ENCODE measurements at places on chromosomes 6 and 20.

DNA sequence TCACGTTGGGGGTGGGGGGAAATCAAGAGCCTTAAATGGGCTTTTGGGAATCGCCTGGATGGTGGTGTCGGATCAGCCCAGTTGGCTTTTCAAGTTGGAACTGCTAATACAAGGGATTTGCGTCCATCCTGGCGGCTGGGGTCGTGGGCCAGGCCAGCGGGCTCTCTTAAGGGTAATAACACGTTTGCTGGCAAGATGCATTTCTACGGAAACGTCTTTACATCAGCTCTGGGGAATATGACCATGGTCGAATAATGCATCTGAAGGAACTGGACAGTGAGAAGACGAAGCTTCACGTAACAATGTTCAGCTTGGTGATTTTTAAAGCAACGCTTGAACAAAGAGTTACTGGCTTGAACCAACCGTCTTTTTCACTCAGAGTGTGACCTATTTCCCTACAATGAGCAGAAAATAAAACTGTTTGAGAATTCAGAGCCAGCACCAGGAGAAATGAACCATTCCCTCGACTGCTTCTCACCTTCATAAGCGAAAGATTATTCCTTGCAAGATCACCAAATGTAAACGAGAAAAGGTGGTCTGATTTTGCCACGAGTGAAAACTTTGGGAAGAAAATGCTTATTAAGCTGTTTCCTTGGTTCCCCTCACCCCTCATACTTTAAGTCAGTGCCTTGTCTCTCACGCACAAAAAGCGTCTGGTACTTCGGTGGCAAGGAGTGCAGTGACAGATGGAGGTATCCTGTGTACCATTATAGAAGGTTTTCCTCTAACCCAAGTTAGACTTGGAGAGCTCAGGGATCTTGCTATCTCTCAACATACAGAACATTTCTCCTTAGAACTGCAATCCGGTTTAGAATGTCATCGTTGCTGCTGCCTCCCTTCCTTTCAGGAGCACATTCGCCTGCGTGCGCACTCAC lies 1.4 kb upstream of the MARCKS start:
- DNase-seq = no peak

GRCh38 chr20:399182-399707 lies 8.9 kb upstream of the RBCK1 start:
- DNase-seq = no peak

- no peak for DNase-seq
Measured at GRCh38 chr6:125393449-125393858, 91.7 kb upstream of the HDDC2 start.

- no peak for DNase-seq
Measured at GRCh38 chr6:31651602-31652191, 764 bp downstream of the BAG6 start.

DNA sequence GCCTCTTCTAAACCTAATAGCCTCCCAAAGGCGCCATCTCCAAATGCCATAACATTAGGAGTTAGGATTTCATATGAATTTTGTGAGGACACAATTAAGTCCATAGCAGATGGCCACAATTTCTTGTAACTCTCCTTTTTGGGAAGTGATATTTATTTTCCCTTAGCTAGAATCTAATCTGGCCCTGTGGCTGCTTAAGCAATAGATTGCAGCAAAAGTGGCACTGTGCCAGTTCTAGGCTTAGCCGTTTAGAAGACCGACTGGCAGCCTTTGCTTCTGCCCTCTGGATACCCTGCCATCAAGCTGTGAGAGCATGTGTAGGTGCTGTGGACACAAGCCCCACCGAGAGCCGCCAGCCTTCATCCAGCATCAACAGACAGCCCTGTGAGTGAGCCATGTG lies 15.9 kb upstream of the ADGB start:
- DNase-seq = no peak

DNA sequence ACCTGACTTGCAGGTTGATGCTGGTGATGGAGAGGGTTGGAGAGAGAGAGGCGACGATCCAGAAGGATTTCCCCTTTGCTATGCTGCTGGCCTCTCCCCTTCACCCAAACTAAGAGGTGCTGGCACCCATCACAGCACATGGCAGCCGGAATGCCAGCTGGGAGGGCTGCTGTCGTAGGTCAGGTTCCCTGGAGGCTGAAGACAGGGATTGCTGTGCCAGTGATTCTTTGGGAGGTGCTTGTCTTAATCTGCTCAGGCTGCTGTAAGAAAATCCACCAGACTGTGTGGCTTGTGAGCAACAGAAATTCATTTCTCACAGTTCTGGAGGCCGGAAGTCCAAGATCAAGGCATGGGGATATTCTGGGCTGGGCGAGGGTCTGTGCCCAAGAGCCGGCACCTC lies 4.4 kb upstream of the ARFGAP1 start:
- no peak for DNase-seq

GRCh38 chr6:4819706-4820283 lies 43.6 kb downstream of the CDYL start:
- no peak for DNase-seq

DNA sequence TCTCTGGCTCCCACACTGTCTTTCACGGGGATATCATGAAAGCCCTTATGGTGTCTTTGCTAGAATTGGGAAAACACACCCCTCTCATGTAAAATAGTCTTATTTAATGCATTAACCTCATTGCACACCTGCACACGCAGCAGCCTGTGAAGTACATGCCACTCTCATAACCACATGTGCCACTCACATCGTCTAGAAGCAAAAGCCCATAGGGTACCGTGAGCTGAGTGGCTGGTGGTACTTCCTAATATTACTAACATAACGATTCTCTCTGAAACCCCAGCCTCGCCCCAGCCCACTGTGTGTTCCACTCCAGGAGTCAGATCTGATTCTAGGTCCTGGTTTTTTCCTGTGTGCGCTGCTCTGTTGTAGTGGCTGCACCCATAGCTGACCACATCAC lies 9.5 kb upstream of the TMEM242 start:
- DNase-seq = no peak

DNA sequence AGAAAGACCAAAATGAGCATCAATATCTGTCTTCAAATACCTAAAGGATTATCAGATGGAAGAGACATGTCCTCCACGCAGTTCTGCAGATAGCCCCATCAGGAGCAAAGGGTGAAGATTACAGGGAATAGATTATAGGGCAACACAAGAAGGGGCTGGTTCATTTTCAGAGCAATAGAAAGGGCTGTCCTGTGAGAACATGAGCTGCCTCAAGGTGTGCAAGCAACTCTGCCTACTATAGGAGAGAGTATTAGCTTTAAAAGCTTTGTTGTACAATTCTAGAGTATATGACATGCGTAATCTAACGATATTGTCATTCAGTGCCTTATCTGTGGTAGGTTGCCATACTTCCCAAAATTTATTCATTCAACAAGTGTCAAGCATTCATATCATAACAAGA lies 112.7 kb downstream of the NRSN1 start:
- DNase-seq = no peak

GRCh38 chr6:1613346-1613687 lies 3.6 kb downstream of the FOXC1 start:
- DNase-seq = no peak

All from stimulated activated CD4-positive, alpha-beta T cell treated with anti-CD3 and anti-CD28 coated beads, Interleukin-1b, Interleukin-23, amount 100 ng/mL, for 4 hours (primary cell).